ENCODE measurements at places on chromosomes 6 and 20. TPM values are rescaled to one million over a fixed set of nuclear protein-coding genes. Genes with fewer than 3 reads are reported as not detected.

- H3K36me3 ChIP-seq: no peaks in the 10 kb centered on the region
- no peak overlapping the region for H3K27ac ChIP-seq
- H3K4me1 ChIP-seq: no peaks in the 10 kb centered on the region
- H3K4me3 ChIP-seq: no peak overlapping the region
Observed at GRCh38 chr6:136568129-136568528, 17.9 kb upstream of the MAP7 start.

DNA sequence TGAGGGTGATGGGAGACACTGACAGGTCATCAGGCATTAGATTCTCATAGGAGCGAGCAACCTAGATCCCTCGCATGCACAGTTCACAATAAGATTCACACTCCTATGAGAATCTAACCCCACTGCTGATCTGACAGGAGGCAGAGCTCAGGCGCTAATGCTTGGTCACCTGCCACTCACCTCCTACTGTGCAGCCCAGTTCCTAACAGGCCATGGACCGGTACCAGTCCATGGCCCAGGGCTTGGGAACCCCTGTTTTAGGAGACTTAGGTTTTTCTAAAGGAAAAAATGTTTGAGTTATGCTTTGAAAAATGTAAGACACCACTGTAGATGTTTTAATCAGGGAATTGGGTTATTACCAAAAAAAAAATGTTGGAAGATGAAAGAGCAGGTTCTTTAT lies 6.7 kb downstream of the HLA-E start:
- H3K27ac ChIP-seq: no peak overlapping the region
- peaks cover 14% of the 10 kb centered on the region for H3K4me1 ChIP-seq
- peaks cover 5% of the 10 kb centered on the region for H3K36me3 ChIP-seq

DNA sequence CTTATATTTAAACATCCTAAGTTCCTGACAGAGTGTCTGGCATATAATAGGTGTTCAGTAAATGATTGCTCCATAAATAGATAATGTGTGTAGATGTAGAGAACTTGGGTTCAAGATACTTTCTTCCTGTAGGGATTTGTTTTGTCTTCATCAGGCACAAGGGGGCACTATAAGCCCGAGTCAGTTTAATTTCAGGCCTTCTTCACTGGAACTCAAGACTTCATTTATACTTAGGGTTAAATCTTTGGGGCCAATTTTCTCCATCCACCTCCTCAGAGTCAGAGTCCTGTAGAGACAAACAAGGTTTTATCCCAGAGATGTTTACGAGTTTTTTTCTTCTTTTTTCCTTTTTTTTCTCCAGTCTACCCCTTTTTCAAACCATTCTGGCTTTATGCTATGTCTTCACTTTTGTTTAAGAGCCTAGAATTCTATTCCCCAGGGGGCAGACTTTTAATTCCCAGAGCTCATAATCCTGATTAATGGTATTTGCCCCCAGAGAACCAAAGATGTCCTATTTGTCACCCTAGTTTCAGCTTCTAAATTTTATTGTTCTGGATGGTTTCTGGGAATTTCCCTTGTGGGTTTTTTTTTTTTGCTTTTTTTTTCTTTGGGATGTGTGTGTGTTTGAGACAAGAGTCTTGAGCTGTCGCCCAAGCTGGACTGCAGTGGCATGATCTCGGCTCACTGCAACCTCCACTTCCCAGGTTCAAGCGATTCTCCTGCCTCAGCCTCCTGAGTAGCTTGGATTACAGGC lies 88.4 kb downstream of the HFE start:
- DNase-seq: no peak
- H3K27ac ChIP-seq: no peak overlapping the region
- H3K4me3 ChIP-seq: no peak overlapping the region
- no peaks in the 10 kb centered on the region for H3K36me3 ChIP-seq
- H3K4me1 ChIP-seq: peaks cover 4% of the 10 kb centered on the region

GRCh38 chr6:63415286-63415685 lies 95.5 kb upstream of the LGSN start:
- no peaks in the 10 kb centered on the region for H3K4me1 ChIP-seq
- H3K36me3 ChIP-seq: no peaks in the 10 kb centered on the region
- no peak overlapping the region for H3K27ac ChIP-seq
- no peak overlapping the region for H3K4me3 ChIP-seq
- DNase-seq: no peak
- no peaks in the 10 kb centered on the region for H3K27me3 ChIP-seq

DNA sequence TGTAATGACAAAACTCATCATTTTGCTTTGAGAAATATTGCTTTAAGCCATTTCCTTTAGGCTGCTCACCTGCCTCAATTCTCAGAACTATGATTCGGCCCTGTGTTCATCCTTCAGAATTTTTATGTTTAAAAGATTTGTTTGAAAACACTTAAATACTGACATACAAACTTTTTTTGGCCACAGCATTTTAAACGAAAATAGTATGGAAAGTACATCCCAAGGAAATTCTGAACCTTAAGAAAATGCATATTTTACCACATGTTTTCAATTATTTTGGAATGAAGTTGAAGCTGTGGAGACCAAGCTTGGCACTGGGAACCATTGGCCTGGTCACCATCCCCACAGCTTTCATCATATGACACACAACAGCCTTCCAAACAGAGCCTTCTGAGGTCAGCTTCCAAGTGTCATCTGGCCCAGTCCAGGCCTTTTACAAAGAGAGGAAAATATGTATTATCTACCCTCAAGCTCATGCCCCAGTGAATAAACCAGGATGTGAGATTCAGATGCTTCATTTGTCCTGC lies 83.3 kb downstream of the SOD2 start:
- no peaks in the 10 kb centered on the region for H3K36me3 ChIP-seq
- no peak overlapping the region for H3K4me3 ChIP-seq
- no peaks in the 10 kb centered on the region for H3K27me3 ChIP-seq
- no peak for DNase-seq

DNA sequence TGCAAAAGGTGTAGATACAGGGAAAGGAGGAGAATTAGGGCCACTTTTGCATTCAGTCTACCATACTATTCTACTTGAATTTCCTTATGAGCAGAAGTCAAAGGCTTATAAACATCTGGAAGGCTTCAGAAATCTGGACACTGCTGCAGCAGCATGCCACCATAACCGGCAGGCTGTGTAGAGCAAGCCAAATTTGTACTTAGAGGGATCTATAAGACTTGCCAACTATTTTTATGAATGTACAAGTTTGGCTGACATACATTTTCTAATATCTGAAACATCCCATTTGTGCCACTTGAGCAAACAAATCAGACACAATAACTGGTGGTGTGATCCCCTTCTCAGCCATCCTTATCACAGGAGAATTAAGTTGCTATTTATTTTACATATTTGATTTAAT lies 14.0 kb upstream of the PLCB1 start:
- no peak for DNase-seq
- no peaks in the 10 kb centered on the region for H3K27me3 ChIP-seq
- no peak overlapping the region for H3K4me3 ChIP-seq
- H3K27ac ChIP-seq: no peak overlapping the region
- H3K4me1 ChIP-seq: peaks cover 22% of the 10 kb centered on the region
- no peaks in the 10 kb centered on the region for H3K36me3 ChIP-seq

DNA sequence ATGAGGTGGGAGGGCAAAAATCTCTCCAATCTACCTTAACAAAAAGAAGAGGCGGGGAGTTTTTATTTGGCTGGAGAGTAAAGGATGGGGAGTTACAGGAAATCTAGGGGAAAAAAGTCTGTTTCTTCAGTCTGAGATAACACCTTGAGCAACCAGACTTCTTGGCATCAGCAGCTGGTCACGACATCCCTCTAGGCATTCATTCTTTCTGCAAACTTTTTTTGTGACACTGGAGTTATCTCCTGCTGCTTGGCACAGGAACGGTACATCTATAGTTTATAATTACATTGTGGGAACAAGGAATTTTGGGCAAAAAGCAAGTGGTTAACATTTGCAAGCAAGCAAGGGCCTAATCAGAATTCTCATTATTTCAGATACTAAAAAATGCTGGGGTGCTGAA lies 50.6 kb upstream of the IFNGR1 start:
- H3K4me1 ChIP-seq: no peaks in the 10 kb centered on the region
- no peaks in the 10 kb centered on the region for H3K27me3 ChIP-seq
- no peak overlapping the region for H3K4me3 ChIP-seq
- DNase-seq: no peak

- no peak for DNase-seq
- H3K36me3 ChIP-seq: no peaks in the 10 kb centered on the region
- no peak overlapping the region for H3K27ac ChIP-seq
- no peaks in the 10 kb centered on the region for H3K4me1 ChIP-seq
Observed at GRCh38 chr20:2626853-2627541, 25.4 kb upstream of the NOP56 start.

DNA sequence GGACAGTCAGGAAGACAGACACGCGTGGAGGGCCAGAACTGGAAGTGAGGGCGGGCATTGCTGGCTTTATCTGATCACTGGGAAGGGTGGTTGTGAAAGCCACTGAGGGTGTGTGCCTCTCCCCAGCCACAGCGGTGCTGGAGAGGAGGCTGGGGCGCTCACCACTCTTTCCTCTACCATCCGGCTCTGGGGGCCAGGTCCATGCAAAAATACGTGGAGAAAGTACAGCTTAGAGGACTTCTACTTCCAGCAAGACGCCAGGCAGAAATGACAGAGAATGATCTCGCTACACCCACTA lies 148.8 kb upstream of the RPS6KA2 start:
- H3K4me1 ChIP-seq: no peaks in the 10 kb centered on the region
- no peaks in the 10 kb centered on the region for H3K36me3 ChIP-seq
- no peaks in the 10 kb centered on the region for H3K27me3 ChIP-seq
- DNase-seq: no peak

DNA sequence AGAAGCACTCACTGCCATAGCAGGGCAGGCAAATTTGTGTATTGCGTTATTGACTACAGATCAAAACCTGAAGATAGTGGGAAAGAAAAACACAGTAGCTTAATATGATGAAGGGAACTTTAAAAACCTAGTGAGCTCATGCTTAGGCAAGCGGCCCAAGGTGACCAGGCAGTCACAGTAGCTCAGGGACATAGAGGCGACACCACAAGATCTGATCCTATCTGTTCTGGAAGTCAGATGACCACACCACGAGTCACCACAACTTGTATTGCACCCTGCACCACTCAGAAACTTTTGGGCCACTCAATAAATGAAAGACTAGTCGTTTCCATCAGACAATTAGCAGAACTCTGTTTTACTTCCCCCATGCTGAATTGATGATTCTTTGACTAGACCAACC lies 4.9 kb downstream of the CLIC5 start:
- peaks cover 45% of the 10 kb centered on the region for H3K27me3 ChIP-seq
- no peak overlapping the region for H3K4me3 ChIP-seq
- H3K27ac ChIP-seq: no peak overlapping the region
- no peak for DNase-seq

DNA sequence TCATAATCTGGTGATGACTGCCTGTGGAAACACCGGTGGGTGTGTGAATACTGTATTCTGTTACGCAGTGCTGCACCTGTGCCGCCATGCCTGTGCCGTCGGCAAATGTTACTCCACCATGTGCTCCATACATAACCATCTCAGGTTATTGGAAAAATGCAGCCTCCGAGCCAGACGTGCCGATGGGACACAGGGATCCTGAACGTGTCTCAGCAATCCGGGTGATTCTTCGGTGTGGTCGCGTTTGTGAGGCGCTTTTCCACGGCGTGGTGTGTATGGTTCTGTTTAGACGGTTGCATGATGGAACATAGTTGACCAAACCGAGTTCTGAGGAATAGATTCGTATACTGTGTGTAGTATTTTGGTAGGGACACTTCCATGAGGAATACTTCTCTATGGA lies 130.3 kb downstream of the SMOC2 start:
- no peaks in the 10 kb centered on the region for H3K4me1 ChIP-seq
- H3K4me3 ChIP-seq: no peak overlapping the region
- H3K27ac ChIP-seq: no peak overlapping the region
- DNase-seq: no peak

DNA sequence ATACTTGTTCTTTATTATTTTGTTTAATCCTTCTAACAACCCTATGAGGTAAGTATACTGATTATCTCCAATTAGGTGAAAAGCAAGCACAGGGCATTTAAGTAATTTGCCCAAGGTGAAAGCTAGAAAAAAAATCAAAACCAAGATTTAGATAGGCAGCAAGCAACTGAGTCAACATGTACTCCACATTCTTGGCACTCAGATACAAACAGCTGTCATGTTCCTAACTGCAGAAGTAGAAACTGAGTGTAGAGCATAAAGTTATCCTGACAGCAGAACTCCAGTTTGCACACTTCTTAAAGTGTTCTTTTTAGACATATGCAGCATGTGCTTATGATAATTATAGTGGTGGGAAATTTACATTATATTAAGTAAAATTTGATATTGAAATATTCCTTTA lies 278.1 kb downstream of the MEI4 start:
- no peak overlapping the region for H3K27ac ChIP-seq
- H3K4me3 ChIP-seq: no peak overlapping the region
- no peak for DNase-seq
- H3K4me1 ChIP-seq: no peaks in the 10 kb centered on the region

GRCh38 chr6:11177271-11177670 lies 55.2 kb downstream of the NEDD9 start:
- no peaks in the 10 kb centered on the region for H3K36me3 ChIP-seq
- no peaks in the 10 kb centered on the region for H3K4me1 ChIP-seq
- H3K4me3 ChIP-seq: no peak overlapping the region
- H3K27ac ChIP-seq: no peak overlapping the region
- H3K27me3 ChIP-seq: no peaks in the 10 kb centered on the region
- DNase-seq: no peak

DNA sequence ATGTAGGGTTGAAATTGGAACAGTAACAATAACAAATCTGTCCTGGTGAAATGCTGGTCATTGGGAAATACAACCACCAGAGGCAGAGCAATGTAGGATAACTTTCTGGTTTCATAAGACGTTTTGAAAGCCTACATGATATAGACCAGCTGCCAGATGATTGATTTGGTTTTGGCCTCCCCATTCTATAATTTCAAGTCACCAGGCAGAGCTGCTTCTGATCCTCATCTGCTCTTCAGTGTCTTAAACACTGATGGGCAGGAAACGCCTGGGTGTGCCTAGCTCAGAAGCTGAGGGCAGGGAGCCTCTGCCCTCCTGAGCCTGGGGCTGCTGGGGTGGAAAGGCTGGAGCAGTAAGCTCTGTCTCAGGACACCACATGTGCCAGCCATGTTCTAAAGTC lies 24.5 kb downstream of the DHX35 start:
- no peaks in the 10 kb centered on the region for H3K27me3 ChIP-seq
- no peak overlapping the region for H3K4me3 ChIP-seq
- peaks cover 22% of the 10 kb centered on the region for H3K4me1 ChIP-seq
- peaks cover 48% of the 10 kb centered on the region for H3K36me3 ChIP-seq
- H3K27ac ChIP-seq: no peak overlapping the region

DNA sequence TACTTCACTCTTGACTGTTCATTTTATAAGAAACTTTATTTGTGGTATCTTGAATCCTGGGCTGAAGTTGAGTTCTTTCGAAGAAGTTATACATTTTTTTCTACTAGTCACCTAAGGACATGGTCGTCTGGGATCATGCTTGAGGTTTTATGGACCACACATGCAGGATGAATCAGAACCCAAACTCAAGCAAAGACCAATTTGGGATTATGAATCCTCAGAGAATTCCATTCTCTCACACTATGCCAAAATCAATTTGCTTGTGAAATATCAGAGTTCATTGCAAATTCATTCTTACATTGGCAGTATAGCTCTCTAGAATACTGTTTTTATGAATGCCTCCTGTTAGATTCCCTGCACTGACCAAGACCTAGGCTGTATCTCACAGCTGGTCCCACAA lies 114.3 kb upstream of the HDAC2 start:
- no peaks in the 10 kb centered on the region for H3K27me3 ChIP-seq
- H3K36me3 ChIP-seq: no peaks in the 10 kb centered on the region
- H3K4me1 ChIP-seq: no peaks in the 10 kb centered on the region

Gene DEFB112
- not detected for polyA plus RNA-seq

Gene COL19A1
- 0.10 TPM for polyA plus RNA-seq

Gene OOEP
- polyA plus RNA-seq: not detected

Gene HCK
- polyA plus RNA-seq: not detected

Gene LY6G5C
- polyA plus RNA-seq: 1.1 TPM

Gene HLA-G
- polyA plus RNA-seq: not detected

Gene BEND6
- polyA plus RNA-seq: 9.2 TPM

Gene KIF25
- polyA plus RNA-seq: not detected

Gene GHRH
- not detected for polyA plus RNA-seq

Gene PPIL1
- 36.6 TPM for polyA plus RNA-seq

All from SK-N-SH (cell line).